ENCODE measurements at places on chromosomes 4 and X.

DNA sequence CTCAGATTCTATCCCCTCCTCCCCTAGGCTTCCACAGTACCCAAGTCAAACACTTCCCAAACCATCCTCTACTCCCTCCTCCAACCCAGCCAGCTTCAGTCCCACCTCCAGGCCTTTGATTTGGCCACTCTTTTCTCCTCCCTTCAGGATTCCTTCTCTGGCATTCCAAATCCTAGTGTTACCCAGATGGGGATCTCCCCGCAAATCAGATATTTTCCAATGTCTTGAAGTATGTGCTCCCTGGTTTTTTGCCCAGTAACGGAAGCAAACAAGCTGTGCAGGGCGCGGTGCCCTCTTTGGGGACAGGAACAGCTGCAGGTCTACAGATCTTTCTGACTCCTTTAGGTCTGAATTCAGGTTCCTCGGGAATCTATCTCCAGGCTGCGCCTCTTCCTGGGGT is 2.2 kb upstream of the SYN1 start:
- DNase-seq = no peak

GRCh38 chr4:177239878-177240277 is 69.8 kb upstream of the NEIL3 start:
- DNase-seq = no peak

DNA sequence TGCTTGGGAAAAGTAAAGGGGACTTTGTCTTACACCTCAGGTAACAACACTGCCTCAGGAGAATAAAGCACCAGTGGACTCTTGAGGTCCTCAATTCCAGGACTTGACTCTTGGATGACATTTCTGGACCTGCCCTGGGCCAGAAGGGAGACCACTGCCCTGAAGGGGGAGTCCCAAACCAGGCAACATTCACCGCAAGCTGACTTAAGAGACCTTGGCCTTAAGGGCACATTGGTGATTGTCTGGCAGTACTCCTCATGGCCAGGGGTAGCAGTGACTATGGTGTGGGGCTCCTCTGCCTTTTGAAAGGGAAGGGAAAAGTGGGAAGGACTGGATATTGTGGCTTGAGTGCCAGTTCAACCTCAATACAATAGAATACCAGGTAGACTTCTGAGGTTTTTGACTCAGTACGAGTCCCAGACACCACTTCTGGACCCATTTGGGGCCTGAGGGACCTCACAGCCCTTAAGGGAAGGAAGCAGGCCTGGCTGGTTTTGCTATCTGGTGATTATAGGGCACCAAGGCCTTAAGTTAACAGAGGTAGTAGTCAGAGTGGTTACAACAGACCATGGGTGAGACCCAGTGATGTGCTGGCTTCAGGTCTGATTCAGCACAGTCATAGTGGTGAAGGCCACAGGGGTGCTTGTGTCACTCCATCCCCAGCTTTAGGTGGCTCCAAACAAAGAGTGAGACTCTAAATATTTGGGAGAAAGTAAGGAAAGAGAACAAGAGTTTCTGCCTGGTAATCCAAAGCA is 121.2 kb upstream of the TET2 start:
- DNase-seq = no peak

DNA sequence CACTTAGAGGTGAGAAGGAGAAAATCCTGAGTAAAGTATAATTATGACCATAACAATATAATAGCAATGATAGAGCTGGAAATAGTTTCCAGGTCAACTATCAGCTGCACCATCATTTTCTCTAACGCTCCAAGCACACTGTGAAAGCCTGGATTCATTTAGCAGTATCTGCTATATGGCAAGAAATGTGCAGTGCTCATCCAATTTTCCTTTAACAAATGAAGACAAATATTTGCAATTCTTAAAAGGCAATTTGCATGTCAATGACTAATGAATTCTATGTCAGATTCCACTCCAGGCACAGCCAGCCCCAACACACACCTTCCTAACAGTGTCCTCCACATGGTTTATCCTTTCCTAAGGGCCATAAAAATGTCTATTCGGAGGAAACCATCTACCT is 12.7 kb downstream of the PRSS12 start:
- DNase-seq = no peak

- no peak for DNase-seq
These were observed 116.4 kb downstream of the RAP1GDS1 start for GRCh38 chr4:98377559-98377958.

- DNase-seq = no peak
These were observed 66.2 kb upstream of the GRID2 start for GRCh38 chr4:92237559-92237958.

GRCh38 chr4:15368856-15369255 is 59.0 kb upstream of the C1QTNF7 start:
- no peak for DNase-seq

GRCh38 chr4:88860586-88860985 is 163.0 kb upstream of the NAP1L5 start:
- DNase-seq = no peak

DNA sequence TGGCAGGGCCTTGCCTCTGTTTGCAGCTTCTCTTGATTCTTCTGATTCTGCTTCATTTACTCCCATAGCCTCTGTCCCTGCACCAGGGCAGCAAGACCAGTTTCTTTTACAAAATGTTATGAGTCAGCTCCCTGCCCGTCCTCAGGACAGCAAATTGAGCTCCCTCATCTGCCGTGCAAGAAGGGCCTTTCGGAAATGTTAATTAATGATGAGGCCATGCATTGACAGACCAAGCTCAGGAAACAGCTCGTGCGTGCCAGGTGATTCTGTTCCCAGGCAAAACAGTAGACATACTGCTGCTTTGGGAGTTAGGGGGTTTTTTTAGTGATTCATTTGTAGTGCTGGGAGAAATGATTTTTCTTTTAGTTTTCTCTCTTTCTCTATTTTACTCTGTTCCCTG is 231.7 kb downstream of the FBXW7 start:
- no peak for DNase-seq

DNA sequence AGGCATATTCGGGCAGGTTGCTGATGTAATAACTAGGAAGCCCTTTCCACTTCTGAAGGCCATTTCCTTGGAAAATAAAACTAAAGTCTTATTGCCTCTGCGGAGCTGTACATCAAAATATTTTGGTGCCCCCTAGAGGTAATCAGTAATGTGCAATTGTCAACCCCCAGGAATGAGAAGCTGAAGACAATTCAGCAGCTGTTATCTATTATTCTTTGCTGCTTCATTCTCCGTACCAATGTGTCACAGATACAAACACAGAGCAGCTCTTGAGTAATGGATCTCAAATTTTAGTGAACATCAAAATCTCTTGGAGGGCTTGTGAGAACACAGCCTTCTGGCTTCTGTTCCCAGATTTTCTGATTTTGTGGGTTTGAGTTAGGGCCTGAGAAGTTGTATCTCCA is 3.5 kb upstream of the SLIT2 start:
- DNase-seq = no peak

- no peak for DNase-seq
These were observed 179.5 kb downstream of the CEP135 start for GRCh38 chr4:56128213-56128612.

DNA sequence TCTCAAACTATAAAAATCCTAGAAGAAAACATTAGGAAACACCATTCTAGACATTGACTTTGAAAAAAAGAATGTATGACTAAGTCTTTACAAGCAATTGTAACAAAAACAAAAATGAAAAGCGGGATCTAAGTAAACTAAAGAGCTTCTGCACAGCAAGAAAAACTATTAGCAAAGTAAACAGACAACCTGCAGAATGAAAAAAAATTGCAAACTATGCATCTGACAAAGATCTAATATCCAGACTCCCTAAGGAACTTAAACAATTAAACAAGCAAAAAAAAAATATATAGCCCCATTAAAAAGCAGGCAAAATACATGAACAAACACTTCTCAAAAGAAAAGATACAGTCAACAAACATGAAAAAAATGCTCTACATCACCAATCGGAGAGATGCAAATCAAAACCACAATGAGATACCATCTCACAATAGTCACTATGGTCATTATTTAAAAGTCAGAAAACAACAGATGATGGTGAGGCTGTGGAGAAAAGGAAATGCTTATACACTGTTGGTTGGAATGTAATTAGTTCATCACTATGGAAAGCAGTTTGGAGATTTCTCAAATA is 168.1 kb downstream of the EPHA5 start:
- DNase-seq = no peak

DNA sequence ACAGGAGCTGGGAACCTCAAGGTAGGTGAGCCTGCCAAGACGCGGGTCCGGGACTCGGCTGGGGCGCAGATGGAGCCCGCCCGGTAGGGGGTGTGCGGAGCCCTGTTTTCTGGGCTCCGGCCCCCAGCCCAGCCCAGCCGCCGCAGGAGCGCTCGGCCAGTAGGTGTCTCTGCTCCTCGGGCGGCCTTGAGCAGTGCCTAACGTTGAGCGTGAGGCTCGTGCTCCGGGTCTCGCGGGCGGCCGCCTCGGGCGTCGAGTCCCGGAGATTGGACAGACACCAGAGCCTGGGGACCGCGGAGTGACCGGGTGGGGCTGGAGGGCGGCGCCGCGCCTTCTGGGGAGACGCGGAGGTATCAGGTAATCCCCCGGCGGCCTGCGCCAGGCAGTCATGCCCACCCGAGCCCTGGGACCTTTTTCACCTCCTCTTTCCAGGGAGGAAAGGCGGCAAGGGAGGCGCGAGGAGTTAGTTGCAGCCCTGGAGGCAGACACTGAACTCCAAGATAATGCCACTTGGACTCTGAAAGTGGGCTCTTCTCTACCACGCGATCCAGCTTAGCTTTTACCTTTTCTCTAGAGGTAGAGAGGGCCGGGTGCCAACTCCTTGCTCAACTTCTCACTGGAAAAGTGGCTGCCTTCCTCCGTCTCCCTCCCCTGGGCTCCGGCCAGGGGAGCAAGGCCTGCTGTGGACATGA is 14.5 kb upstream of the FGG start:
- DNase-seq = peak; percentile 73

GRCh38 chr4:37872310-37872988 is 18.4 kb upstream of the TBC1D1 start:
- no peak for DNase-seq

- no peak for DNase-seq
These were observed 135.3 kb upstream of the MID1 start for GRCh38 chrX:10755439-10756334.

GRCh38 chrX:125322431-125322830 is 2.8 kb downstream of the TEX13C start:
- no peak for DNase-seq

- DNase-seq = no peak
These were observed 438.1 kb upstream of the AR start for GRCh38 chrX:67105758-67106116.

All from activated effector memory CD4-positive, alpha-beta T cell treated with anti-CD3 and anti-CD28 coated beads, Interleukin-2, amount 50 U/mL, for 16 hours (primary cell).